Epithelial cell of esophagus (primary cell): ENCODE measurements at places on chromosomes 2 and 18.

GRCh38 chr2:77629539-77629938 lies 107.4 kb upstream of the LRRTM4 start:
- DNase-seq = no peak

DNA sequence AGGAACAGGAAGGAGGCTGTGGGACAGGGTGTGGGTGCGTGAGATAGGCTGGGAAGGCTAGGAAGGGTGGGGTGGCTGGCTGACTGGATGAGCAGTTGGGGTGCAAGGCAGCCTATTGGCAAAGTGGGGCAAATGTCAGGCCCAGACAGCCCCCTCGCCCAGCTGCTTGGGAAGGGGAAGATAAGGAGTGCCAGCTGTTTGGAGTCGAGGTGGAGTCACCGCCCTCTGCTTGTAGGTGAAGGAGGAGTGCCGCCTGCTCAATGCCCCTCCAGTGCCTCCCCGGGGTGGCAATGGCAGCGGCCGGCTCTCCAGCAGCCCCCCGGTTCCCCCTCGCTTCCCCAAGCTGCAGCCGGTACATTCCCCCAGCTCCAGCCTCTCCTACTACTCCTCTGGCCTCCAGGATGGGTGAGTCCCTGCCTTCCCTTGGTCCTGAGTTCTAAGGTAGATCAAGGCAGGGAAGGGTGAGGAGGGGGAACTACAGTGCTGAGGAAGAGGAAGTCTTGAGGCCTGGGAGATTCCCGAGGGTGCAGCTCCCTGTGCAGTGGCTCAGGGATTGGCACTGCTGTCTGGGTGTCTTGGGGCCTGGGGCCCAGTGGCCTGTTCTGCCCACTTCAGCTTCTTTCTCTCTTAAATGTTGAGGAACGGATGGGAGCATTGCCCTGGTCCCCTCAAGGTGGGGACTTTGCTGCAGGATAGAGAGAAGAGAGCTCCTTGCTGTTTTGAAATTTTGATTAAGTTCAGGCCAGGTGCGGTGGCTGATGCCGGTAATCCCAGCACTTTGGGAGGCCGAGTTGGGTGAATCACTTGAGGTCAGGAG lies 13.3 kb downstream of the GAREM2 start:
- no peak for DNase-seq

- DNase-seq = no peak
These were observed 99.3 kb upstream of the LRATD1 start for GRCh38 chr2:14533131-14533757.

GRCh38 chr2:3334392-3335345 lies 42.9 kb downstream of the EIPR1 start:
- DNase-seq = no peak

GRCh38 chr18:30944773-30945417 lies 97.6 kb downstream of the DSC3 start:
- no peak for DNase-seq

DNA sequence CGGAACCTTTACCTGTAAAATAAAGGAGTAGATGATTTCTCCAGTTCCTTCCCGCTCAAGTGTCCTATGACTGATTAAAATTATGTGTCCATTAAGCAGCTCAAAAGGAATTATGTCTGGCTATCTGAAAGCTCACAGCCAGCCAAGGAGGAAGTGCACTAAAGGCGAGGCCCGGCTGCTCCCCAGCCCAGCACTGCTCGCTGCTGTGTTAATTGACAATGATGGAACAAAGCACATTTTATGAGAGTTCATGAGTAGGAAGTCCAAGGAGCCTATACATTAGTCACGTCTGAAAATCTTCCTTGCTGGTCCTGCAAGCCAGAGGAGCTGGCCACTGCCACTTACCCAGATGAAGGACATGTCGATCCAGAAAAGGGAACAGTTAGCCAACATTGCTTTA lies 14.3 kb downstream of the TTC32 start:
- DNase-seq = no peak

DNA sequence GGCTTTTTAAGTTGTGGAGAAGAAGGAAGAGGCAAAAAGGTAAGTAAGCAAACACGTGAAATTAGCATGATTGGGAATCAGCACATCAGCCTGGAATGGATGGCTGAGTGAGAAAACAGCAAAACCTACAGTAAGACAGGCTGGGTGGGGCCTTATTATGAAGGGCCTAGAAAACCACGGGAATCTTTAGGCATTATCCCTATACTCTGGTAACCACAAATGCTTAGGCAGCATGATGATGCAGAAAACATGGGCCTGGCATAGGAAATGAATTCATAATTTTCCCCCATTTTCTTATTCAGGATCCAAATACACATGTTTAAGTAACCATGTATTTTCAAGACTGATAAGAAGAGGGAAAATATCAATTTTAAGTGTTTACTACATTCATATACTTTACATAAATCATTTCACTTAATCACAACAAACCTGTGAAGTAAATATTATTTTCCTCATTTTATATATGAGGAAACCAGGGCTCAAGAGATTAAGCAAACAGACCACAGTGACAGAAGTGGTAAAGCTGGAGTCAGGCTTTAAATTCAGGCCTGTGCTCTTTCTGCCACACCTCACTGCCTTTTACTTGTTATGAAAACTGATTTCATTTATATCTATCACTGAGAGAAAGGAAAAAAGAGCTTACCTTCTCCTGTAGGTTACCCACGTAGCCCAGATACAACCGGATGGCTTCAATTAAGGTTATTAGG lies 4.0 kb downstream of the TMEM17 start:
- DNase-seq = peak; percentile 85

DNA sequence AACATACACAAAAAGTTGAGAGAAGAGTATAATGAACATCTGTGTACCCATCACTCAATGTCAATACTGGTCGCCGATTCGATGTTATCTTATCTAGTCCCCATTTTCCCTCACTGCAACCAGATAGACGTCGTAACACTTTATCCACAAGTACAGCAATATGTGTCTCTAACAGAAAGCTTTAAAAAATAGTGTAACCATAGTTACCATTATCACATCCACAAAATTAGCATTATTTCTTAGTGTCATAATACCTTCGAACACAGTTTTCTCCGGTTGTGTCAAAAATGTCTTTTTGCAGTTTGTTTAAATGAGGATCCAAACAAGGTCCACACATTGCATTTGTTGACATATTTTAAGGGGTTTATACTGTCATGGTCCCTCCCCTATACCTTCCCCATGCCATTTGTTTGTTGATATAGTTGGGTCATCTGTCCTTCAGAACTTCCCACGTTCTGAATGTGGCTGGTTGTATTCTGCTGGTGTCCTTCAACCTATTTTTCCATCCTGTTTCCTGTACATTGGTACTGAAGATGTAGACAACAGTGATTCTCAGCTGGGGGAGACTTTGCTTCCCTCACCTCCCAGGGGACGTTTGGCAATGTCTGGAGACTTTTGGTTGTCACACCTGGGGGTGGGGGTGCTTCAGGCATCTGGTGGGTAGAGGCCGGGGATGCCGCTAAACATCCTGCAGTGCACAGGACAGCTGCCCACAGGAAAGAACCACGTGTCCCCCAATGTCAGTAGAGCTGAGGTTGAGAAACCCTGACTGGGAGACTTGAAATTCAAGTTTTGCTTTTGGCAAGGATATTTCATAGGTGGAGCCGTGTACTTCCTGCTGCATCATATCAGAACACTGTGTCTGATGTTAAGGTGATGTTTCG lies 72.7 kb upstream of the SPRED2 start:
- peak; percentile 78 for DNase-seq

DNA sequence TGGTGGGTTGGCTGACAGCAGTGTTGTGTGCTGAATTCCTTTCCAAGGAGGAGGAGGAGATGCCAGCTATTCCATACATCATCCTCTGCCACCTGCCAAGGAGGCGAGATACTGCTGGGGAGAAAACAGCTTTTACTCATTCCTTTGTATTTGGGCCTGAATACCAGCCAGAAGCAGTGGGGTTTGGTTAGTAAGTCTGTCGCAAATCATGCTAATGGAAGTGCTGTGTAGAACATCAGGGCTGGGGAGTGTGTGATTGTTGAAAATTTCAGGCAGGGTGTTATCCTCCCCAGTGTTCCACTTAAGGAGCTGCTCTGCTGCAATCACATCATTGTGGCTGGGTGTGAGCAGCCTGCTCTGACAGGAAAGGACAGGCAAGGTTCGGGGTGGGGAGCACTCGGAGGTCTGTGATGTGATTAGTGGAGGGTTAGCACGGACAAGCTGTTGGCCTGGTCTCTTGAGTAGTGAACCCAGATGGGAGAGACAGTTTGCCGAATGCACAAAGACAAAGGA lies 128.2 kb upstream of the DLX2 start:
- peak; percentile 63 for DNase-seq

DNA sequence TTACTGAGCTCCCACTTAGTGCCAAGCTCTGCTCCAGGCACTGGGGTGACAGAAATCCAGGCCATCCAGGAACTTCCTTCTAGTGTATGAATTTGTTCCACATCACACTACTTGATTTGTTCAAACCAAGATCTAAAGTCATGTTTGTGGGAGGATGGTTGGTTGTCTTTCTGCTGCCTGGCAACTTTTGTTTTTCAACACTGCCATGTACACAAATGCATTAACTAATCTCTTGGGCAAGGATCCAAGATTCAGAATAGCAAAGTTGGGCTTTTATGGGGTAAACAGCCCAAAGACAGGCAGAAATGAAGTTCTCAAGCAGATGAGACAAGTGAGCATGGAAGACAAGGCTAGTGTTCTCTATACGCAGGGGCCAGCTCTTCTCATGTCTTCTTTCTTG lies 53.4 kb upstream of the PROKR1 start:
- DNase-seq = no peak

GRCh38 chr2:26670931-26671460 lies 21.5 kb upstream of the KCNK3 start:
- DNase-seq = peak; percentile 53

DNA sequence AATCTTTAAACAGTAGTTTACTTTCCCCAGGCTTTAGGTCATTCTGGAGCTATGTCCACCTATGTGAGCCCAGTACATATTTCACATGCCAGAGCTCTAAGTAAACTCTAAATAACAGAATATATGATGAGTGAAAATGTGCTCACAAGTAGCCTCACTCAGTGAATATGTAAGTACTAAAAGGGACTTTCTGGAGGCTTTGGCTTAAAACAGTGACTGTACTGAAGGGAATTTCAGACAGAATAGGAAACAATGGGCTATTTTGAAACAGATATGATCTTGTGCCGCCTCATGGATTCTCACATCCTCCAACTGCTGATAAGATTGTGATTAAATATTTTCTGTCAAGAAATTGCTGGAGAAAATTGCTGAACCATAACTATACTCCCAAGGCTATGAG lies 747.9 kb downstream of the SOCS6 start:
- DNase-seq = no peak

GRCh38 chr2:96170626-96171025 lies 25.4 kb upstream of the DUSP2 start:
- no peak for DNase-seq

DNA sequence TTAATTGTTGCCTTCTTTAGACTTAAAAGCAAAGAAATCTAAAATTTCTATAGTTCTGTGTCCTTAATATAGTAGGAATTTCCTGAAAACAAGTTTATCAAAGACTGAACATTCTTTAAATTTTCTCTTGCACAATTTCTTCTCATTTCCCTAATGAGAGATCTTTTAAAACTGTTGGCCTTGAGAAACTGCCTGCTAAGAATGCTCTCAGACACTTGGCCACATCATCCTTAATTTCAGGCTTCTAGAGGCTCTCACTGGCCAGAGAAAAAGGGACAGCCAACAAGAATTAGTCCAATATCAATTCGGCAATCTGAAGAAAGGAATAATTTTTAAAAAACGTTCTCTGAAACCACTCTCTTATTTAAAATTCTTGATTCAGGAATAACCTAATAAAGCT lies 167.0 kb upstream of the CREB1 start:
- no peak for DNase-seq

DNA sequence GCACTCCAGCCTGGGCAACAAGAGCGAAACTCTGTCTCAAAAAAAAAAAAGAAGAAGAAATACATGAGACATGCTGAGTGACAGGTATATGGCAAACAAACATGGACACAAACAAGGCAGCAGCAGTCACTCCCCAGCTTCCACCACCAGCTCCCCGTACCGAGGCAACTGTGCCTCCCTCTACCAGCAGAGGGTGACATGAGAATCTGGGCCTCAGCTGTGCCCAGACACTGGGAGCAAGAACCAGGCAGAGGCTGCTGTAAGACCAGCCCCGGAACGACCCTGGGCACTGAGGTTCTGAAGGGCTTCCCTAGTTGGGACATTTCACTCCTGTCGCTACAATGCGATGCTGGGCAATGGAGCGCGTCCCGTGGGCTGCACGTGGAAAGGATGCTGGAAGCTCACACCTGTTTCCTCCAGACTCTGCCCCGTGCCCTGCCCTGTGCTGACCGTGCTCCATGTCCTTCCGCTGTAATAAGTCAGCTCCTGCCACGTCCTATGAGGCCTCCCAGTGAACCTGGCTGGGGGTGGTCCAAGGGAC lies 37.1 kb downstream of the BOK start:
- no peak for DNase-seq

GRCh38 chr2:73827018-73827417 lies 1.7 kb upstream of the STAMBP start:
- peak; percentile 67 for DNase-seq

GRCh38 chr2:48346124-48346536 lies 183.8 kb upstream of the STON1 start:
- no peak for DNase-seq

DNA sequence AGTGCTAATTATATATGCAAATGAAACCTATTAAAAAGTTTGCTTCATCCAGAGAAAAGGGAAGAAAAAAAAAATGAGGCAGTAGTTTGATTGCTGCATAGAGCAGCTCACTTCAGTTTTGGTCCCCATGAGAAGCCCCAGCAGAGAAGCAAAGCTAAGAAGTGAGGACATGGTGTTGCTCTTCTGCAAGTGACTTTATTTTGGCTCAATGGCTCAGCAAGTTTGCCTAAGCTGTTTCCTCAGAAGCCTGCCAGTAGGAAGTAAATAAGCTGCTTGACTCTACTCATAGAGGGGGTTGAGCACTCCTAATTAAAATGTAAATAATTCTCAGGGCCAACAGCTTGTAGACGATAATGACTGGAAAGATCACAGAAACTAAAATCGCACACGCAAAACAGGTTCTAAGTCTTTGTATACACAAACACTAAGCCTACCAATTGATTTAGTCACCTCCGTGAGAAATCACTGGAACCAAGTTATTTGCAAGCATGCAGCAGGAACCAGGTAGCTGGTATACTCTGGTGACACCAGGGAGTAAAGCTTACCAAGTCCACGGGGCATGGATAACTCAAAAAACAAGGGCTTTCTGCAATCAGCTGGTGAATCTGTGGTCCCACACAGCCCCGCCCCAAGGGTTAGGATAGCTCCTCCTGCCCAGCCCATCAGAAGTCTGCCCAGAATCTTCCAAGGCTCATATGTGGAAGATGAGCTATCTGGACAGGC lies 39.7 kb upstream of the NABP1 start:
- DNase-seq = peak; percentile 92

GRCh38 chr2:20596193-20596972 lies 54.5 kb downstream of the HS1BP3 start:
- no peak for DNase-seq

DNA sequence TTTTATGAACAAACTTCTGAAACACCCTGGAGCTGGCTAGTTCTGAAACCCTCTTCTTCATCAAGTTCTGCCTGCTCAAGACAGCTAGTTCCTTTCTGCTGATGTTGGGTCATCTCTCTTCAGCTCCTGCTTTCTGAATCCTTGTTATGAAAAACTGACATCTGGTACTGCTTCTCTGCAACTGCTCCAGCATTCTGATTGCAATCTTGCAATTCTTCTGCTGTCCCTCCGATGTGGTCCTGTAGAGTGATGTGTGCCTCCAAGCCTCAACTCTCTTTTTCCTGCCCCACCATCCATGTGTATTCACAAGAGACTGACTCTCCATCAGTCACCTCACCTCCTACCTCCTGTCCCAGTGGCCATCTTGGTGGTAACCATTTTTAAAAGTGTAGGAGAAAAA lies 21.8 kb downstream of the COL6A3 start:
- no peak for DNase-seq

GRCh38 chr18:12034241-12035100 lies 53.2 kb downstream of the IMPA2 start:
- no peak for DNase-seq

GRCh38 chr2:27803046-27803445 lies 31.5 kb downstream of the MRPL33 start:
- no peak for DNase-seq
